ENCODE measurements at places on chromosomes 12 and 14. TPM values are rescaled to one million over a fixed set of nuclear protein-coding genes. Genes with fewer than 3 reads are reported as not detected.

TAS2R10 gene
- 0.26 TPM for total RNA-seq

- DNase-seq: no peak
- H3K36me3 ChIP-seq: no peaks in the 10 kb centered on the region
- H3K4me3 ChIP-seq: no peak overlapping the region
- no peaks in the 10 kb centered on the region for H3K27me3 ChIP-seq
- no peaks in the 10 kb centered on the region for H3K4me1 ChIP-seq
Observed at GRCh38 chr12:18217966-18218365, 43.4 kb upstream of the PIK3C2G start.

DNA sequence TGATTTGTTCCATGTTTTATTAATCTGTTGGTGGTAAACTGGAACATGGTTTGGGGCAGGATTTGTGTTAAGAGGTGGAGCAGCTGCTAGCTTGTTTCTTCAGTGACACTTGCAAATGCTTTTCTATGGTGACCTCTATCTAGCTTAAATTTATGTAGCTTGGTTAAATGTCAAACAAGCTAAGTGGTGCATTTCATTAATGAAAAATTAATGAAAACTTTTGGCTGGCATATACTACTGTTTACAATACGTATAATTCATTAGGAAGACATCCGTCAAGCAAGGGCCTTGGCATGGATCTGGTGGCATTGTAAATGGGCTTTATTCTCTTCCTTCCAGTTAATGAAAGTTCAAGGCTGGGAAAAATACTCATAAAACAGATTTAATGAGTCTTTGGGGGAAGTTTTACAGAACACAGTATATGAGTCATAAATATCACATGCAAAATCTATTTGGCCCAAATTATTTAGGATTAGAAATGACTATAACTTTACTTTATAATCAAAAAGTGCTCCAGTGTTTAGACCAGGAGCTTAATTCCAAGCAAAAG lies 807.7 kb upstream of the SEL1L start:
- no peaks in the 10 kb centered on the region for H3K27me3 ChIP-seq
- no peak for DNase-seq

- peaks cover 2% of the 10 kb centered on the region for H3K36me3 ChIP-seq
- H3K4me1 ChIP-seq: peaks cover 24% of the 10 kb centered on the region
- H3K4me3 ChIP-seq: peak overlapping the region; percentile 39
- DNase-seq: no peak
- H3K27me3 ChIP-seq: peaks cover 91% of the 10 kb centered on the region
Observed at GRCh38 chr12:53985994-53986685, 1.2 kb downstream of the HOXC10 start.

DNA sequence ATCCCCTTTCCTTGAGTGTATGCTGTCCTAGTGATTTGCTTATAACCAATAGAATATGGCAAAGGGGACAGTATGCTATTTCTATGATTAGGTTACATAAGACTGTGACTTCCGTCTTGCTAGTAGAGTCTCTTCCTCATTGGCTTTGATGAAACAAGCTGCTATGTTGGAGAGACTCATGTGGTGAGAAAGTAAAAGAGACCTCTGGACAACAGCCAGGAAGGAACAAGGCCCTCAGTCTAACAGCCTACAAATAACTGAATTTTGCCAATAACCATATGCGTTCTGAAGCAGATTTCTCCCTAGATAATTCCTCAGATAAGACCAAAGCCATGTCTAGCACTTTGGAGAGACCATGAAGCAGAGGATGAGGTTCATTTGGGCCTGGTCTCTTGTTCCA lies 134.5 kb upstream of the NAV3 start:
- H3K27ac ChIP-seq: no peak overlapping the region
- no peaks in the 10 kb centered on the region for H3K36me3 ChIP-seq
- no peak overlapping the region for H3K4me3 ChIP-seq
- no peaks in the 10 kb centered on the region for H3K27me3 ChIP-seq
- no peaks in the 10 kb centered on the region for H3K4me1 ChIP-seq
